HT1080 (cell line): ENCODE measurements at places on chromosomes 4 and X. TPM values are rescaled to one million over a fixed set of nuclear protein-coding genes. Genes with fewer than 3 reads are reported as not detected.

ERAS gene
- total RNA-seq: not detected in 2 replicates

GABRQ gene
- not detected in 2 replicates for total RNA-seq

HTN1 gene
- 0.19 TPM in 1 of 2 replicates, not detected in the other for total RNA-seq

VBP1 gene
- 53.7 and 55.9 TPM in 2 replicates for total RNA-seq
